ENCODE measurements at places on chromosomes 1 and 21.

- no peak for DNase-seq
Observed at GRCh38 chr1:246782120-246782900, 58.1 kb downstream of the SCCPDH start.

GRCh38 chr1:70504176-70504820 is 93.2 kb downstream of the CTH start:
- no peak for DNase-seq

GRCh38 chr1:109978761-109979488 is 5.6 kb upstream of the AHCYL1 start:
- DNase-seq = no peak

DNA sequence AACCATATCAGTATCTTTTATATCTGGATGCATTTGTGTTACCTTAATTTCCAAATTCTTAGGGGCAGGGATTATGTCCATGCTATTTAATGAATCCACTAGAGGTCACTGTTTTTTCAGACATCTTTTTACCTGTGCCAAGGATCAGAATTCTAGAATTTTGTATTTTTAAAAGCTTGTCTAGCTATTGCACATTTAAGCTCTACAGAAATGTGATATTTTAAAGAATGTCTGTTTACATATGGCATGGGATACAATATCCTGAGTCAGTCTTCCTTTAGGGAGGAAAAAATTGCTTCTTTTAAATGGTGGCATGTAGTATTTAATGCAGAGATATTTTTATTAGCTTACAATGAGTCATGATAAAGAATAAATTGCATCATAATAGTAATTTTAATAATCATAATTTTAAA is 11.3 kb downstream of the RPAP2 start:
- peak; percentile 54 for DNase-seq

GRCh38 chr21:45072738-45073300 is 1.6 kb upstream of the ADARB1 start:
- DNase-seq = no peak

- no peak for DNase-seq
Observed at GRCh38 chr1:150176593-150176992, 26.9 kb downstream of the PLEKHO1 start.

- DNase-seq = no peak
Observed at GRCh38 chr1:32028746-32029145, 15.1 kb downstream of the KHDRBS1 start.

DNA sequence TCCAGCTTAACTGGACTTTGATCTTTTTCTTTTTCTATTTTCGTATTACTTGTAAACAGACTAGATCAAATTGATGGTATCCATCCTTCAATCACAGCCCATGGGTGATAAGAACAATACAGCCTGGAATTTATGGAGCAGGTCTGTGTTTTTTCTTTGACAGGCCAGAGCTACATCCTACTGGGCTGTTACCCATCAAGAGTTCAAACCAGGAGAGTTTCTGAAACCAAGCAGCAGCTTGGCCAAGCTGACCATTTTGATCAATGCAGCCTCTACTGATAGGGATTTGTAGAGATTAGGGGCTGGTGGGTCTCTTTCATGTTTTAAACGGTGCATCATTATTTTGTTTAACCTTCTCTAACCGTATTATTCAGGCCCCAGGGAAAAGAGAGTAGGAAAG is 24.3 kb upstream of the CCDC190 start:
- no peak for DNase-seq

DNA sequence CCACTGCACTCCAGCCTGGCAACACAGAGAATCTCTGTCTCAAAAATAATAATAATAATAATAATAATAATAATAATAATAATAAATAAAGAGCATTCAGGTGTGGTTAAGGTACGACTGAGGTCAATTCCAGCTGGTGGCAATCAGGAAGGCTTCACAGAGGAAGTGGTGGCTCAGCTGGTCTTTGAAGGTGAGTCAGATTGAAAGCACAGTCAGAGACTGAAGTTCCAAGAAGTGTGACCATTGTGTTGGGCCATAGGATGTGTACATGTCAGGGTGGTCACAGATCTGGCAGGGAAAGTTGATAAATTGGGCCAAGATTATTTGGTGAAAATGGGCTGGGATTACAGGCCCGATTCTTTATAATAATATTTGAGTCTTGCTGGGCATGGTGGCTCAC is 31.0 kb upstream of the MED18 start:
- DNase-seq = no peak

- no peak for DNase-seq
Observed at GRCh38 chr1:234586892-234587485, 23.0 kb downstream of the IRF2BP2 start.

- no peak for DNase-seq
Observed at GRCh38 chr1:38783640-38784229, 75.8 kb downstream of the RRAGC start.

DNA sequence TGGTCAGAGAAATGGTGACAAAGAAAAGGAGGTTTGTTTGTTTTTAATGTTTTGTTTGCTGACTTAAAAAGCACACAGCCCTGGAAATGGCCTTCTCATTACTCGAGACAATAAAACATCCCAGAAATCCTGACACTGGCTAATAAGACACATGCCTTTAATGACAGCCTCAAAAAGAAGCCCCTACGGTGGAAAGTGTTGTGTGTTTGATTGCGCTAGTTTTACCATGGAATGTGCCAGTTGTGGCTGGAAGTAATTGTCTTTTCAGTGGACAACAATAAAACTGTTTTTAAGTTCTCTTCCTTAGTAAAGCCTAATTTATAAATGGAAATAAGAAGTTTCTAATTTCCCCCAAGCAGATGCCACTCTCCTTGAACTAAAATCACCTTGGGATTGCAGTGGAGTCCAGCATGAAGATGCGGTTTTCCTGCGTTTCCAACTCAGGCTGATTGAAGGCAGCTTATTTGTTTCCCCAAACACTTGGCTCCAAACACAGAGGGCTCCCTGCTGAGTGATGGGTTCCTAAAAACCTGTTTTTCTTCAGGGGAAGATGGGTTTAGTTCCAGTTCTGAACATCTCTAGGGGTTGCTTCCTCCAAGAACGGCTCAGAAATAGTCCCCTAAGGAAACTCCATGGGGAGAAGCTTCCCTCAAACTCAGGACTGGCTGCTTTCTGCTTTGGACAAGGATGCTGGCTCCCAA is 54.3 kb downstream of the CD247 start:
- DNase-seq = no peak

- DNase-seq = no peak
Observed at GRCh38 chr1:176559878-176560277, 96.9 kb downstream of the PAPPA2 start.

DNA sequence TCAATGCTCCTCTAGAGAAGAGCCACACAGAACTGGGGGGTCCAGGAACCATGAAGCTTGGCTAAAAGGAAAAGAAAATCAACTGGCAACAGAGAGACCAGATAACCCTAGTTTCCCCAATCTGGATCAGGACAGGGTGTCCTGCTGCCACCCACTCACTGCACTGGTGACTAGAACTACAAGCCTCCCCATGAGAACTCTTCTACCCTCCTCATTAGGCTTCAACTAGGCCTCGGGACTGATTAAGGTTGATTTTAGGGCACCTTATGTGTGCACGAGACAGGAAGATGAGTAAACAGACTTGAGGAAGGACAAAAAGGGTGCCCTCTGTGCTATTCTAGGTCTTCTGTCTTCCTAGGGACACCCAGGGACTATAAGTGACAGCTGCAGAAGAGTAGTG is 2.3 kb upstream of the SF3B4 start:
- no peak for DNase-seq
